Suppressor macrophage treated with lipopolysaccharide for 4 hours (primary cell): ENCODE measurements at places on chromosomes 13 and 19.

- DNase-seq = no peak
These were observed 10.4 kb downstream of the DACH1 start for GRCh38 chr13:71856548-71857043.

DNA sequence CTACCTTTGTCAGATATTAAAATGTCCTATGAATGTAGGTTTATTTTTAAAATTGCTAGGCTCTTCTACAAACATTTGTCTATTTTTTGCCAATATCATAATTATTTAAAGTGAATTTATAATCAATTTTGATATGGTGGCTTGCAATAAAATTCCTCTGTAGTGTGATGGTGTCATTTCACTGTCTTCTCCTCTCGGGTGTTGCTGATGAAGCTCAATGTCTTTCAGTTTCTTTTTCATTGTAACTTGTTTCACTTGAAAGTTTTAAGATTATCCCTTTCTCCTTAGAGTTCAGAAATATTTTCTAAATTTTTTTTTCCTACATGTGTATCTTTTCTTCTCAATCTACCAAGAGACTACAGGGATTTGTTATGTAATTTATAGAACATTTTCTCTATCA, 267.1 kb upstream of the EDNRB start:
- no peak for DNase-seq

DNA sequence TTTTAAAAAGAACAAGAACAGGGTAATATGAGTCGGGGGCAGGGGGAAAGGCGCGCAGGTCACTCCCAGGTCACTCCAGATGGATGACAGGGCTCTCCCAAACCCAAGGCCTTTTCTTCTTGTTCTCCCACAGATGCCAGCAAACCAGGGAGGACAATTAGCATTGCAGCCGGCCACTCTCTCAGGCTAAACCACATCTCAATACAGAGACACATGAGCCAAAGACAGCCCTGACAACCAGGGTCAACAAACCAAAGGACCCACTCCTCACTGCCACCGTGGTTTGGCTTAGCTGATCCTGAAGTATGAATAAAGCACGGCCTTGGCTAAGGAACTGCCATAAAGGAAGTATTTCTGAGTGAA, 47.3 kb downstream of the LATS2 start:
- no peak for DNase-seq

GRCh38 chr19:19602136-19602712, 16.3 kb downstream of the PBX4 start:
- no peak for DNase-seq

GRCh38 chr13:52925775-52926285, 77.4 kb upstream of the PCDH8 start:
- DNase-seq = no peak

- no peak for DNase-seq
These were observed 282.5 kb downstream of the SUCLA2 start for GRCh38 chr13:47718556-47718955.

DNA sequence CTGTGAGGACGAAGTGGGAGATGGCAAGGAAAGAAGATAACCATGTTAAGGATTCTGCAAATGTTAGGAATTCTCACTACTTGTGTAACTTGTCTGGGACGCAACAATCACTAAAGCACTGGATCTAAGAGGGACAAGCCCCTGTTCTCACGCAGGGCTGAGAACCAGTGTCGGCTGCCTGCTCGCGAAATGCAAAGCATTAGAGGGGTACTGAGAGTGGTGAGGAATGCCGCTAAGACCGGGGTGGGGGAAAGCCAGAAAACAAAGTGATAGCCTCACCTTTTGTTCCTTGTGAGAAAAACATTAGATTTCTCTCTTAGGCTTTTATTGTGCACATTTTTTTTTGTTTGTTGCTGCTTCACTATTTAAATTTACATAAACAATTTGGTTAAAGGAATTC, 241.9 kb downstream of the ABCC4 start:
- DNase-seq = no peak

DNA sequence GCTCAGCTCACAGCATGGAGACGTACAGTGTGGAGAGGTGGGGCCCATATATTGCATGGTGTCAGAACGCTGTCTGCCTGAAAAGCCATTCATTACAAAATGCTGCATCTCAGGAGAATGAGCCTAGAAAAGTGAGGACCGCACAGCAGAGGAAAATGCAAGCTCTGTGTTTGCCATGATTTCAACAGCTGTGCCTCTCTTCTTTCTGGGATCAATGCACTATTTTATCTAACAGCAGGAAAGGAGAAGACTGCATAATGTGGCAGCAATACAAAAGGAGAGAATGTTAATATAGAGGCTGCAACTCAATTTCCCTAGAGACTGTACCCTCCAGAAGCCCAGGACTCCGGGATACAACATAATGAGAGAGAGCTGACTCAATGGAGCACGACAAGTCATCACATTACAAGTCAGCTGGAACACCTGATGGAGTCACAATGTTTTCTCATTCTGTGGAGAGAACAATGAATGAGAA, 368.0 kb downstream of the FGF14 start:
- DNase-seq = no peak

DNA sequence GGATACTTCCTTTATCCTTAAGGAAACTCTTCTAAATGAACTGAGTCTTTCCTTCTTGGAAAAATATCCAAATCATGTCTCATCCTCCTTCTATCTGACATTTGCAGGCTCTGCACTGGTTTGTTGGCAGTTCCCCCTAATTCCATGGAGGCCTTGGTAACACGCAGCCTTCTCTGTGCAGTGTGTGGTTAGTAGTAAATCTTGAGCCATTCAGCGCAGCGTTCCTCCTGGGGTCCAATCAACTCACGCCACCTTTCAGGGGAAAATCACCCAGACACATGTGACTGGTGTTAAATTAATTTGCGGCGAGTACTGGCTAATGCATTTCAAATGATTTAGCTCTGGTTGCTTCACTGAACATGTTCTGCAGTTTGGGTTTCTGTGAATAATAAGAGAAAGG, 21.0 kb upstream of the CBY2 start:
- DNase-seq = no peak

DNA sequence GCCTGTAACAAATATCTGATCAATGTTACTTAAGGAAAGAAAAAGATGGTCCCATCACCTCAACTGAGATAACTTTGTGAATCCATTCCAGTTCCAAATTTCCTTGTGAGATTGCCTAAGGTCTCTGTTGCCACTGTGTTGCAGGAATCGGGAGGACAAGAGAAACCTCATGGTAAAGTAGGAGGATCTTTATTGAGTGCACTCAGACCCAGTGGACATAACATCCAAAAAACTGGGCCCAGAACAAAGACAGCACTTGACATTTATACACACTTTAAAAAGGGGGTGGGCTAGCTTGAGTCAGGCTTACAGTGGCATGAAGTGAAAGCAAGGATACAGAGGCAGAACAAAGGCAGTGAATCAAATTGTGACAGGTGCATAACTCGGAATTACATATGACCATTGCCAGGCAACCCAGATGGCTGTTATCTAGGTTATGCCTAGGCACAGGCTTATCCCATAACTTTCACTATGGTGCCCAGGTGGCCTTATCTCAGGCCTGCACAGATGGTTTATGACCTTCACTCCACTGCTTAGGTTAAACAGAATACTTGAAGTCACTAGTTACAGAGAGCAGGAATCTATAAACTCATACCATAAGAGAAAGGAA, 459.4 kb upstream of the PCDH20 start:
- no peak for DNase-seq

DNA sequence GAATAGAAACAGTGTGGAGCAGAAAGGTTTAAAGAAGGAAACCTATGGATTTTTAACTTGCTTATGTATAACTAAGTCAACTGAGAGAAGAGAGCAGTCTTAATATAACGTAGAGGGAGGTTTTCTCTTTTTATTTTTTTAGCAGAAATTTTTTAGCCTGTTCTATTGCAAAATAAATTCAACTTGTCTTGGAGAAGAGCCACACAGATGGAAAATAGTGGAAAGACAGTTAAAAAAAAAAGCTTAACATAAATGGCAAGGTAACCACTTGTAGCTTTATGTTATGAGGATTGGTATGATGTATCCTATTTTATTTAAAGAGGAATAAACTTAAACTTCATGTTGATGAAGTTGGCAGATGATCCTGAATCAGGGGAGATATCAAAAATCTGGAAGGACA, 312.4 kb downstream of the SHISA2 start:
- DNase-seq = no peak

DNA sequence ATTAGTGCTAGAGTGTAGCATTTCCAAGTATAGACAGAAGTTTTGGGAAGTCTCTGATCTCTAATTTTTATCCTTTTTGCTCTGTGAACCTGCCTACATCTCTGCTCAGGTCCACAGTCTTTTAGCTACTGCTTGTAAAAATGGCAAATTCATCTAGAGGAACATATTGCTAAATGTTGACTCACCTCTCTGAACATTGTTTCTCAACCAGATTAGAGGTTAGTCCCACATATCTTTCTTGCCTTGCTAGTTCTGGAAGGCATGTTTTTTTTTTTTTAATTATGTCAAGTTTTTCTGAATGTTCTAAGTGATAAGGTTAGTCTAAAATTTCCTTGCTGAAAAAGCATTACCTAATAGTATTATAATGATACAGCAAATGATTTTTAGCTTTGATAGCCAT, 2889.6 kb upstream of the PCDH20 start:
- DNase-seq = no peak

DNA sequence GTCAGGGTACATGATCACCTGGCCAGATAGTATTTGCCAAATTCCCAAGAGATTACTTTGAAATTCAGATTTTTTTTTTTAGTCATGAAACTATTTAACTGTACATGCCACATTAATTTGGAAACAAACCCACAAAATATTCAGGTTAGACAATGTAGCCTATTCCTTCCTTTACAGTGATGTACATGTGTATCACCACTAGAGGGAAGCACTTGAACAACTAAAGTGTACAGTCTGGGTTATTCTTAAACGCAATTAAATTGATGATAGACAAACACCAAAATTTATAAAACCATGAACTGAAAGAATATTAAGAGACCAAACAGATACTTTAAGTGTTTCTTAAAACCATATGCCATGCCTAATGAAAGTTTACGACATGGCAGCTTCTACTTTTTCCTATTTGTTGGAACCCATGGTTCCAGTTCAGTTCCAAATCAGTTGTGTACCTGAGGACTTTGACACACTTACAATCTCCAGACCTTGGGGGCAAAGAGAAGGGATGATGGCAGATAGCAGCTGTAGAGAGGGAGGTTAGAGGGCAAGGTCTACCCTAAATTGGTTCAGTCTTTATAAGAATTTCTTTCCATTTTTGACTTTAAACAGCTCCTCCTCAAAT, 52.8 kb downstream of the TNFSF13B start:
- DNase-seq = peak; percentile 76

DNA sequence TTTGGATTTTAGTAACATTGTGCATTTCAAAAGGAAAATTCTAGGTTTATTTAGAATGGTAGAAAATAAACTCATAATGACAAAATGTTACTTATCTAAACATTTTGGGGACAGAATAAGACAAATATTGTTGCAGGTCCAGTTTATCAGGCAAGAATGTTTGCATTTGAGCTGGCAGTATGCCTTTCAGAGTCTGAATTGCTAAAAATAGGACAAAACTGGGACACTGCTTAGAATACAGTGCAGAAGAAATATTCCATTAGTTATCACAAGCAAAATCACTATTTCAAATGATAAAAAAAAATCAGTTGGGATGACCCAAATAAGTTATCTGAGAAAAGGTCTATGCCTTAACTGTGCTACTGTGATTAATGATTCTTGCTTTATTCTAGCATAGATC, 870.3 kb upstream of the MIR17HG start:
- no peak for DNase-seq

- no peak for DNase-seq
These were observed at the start of the genes COL4A1 and COL4A2 for GRCh38 chr13:110306960-110307766. Gene COL4A1, minus strand, starts transcription at chr13:110307157. Its CDS starts 130 bp downstream, at chr13:110307027. Gene COL4A2, plus strand, starts transcription at chr13:110307284. Its CDS starts 620 bp downstream, at chr13:110307904.

DNA sequence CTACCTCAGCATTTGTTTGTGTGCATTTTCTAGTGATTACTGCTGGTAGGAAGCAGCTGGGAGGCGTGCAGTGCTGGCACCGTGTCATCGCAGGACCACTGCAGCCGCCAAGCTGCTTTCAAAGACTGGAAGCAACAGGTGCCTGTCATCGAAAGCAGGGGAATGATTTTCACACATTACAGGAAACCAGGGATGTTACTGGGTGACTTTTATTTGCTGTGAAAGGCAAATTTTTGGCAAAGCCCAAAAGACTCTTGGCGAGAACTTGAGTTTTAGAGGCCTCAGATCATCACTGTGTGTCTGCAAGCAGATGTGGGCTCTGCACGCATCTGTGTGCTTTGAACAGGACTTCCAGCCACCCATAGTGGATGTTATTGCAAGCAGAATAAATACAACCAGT, 176.4 kb downstream of the FLT1 start:
- no peak for DNase-seq

GRCh38 chr13:111658145-111659100, 338.0 kb downstream of the TEX29 start:
- no peak for DNase-seq
